ENCODE measurements at places on chromosomes 7 and 10. TPM values are rescaled to one million over a fixed set of nuclear protein-coding genes. Genes with fewer than 3 reads are reported as not detected.

The PLXNA4 gene
- 9.2 TPM for total RNA-seq

The ZC3HAV1L gene
- 11.8 TPM for total RNA-seq

The HGF gene
- 6.6 TPM for total RNA-seq

The NRCAM gene
- 2.9 TPM for total RNA-seq

The TUBB8 gene
- not detected for total RNA-seq

The MNX1 gene
- total RNA-seq: not detected

The RBP3 gene
- not detected for total RNA-seq

The CYP2C19 gene
- 0.54 TPM for total RNA-seq

The GIMAP8 gene
- total RNA-seq: 6.1 TPM

The TBX20 gene
- 5.4 TPM for total RNA-seq

The CC2D2B gene
- total RNA-seq: 1.9 TPM

The ADIRF gene
- 36.5 TPM for total RNA-seq

The EGFR gene
- total RNA-seq: 116 TPM

The OPN1SW gene
- total RNA-seq: not detected

The STEAP2 gene
- total RNA-seq: 38.4 TPM

The TCERG1L gene
- not detected for total RNA-seq

The PSPH gene
- 8.0 TPM for total RNA-seq

The OR2A12 gene
- not detected for total RNA-seq

The C10orf105 gene
- not detected for total RNA-seq

The SFXN2 gene
- 0.45 TPM for total RNA-seq

The LRRTM3 gene
- total RNA-seq: 0.35 TPM

The CALCR gene
- total RNA-seq: not detected
